ENCODE measurements at places on chromosomes 16 and 17. TPM values are rescaled to one million over a fixed set of nuclear protein-coding genes. Genes with fewer than 3 reads are reported as not detected.

GRCh38 chr16:6528217-6528616, 804.4 kb upstream of the RBFOX1 start:
- DNase-seq = no peak

- DNase-seq = peak; percentile 99
Measured at GRCh38 chr17:30116661-30117551, at the start of gene NSRP1. Gene NSRP1 (plus strand): TSS chr17:30116816. CDS start chr17:30116844, 28 bp downstream.

DNA sequence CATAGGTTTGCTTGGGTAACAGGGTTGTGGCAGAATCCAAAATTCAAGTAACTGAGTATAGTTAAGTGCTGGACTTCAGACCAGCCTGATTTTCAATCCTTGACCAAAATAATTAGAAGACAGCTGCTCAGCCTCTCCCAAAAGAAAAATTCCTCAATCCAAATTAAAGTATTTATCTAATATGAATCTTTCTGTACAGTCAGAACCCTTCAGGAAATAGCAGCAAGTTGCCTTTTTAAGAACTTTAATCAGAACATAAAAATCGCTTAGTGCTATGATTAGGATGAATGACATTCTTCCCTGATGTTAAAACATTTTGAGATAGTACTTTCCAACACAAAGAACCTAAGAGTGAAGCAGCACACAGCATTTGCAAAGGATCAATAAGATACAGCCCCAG, 50.2 kb downstream of the CFDP1 start:
- no peak for DNase-seq

DNA sequence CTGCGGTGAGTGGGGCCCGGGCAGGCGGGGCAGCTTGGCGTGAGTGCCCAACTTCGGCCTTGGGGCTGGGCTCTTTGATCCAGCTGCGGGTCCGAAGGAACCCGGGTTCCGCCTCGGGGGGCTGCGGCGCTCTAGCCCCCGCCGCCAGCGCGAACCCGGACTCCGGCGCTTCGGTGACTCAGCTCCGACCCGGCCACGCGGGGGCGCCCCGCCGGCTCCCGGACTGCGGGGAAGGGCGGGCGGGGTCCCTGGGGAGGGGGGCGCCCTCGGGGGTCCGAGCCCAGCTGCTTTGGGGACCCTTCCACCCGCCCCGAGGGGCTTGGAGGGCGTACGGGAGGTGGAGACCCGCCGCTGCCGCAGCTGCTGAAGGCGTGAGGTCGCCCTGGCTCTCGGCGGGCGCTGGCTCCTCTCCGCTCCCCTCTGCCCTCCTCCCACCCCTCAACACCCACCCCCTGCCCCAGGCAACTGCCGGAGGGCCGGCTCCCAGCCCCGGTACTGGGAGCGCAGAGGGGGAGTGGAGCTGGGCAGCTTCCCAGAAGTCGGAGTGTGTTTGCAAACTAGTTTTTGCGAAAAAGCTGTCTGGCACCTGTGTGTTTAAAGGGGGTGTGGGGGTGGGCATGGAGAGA, 516 bp downstream of the CPNE2 start:
- no peak for DNase-seq

- DNase-seq = no peak
Measured at GRCh38 chr17:55023626-55024025, 55.1 kb downstream of the STXBP4 start.

GRCh38 chr16:51982715-51983680, 563.9 kb downstream of the TOX3 start:
- no peak for DNase-seq

DNA sequence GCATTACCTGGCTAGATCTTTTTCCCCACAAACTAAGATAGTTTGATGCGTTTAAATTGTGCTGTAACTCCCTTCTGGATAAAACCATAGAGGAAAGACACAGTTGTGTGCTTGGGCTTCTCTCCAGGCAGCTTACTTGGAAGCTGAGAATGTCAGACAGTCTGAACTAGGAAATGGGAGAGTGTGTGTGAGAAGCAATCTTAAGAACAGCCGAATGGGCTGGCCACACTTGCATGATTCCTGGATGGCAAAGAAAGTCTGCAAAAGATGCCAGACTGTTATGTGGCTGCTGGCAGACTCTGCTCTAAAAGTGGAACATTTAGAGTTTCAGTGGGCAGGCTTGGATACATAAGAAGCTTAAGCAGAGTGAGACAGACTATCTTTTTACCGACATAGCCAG, 384.3 kb upstream of the PSMD7 start:
- DNase-seq = no peak

- no peak for DNase-seq
Measured at GRCh38 chr16:25009822-25010221, 5.3 kb downstream of the ARHGAP17 start.

DNA sequence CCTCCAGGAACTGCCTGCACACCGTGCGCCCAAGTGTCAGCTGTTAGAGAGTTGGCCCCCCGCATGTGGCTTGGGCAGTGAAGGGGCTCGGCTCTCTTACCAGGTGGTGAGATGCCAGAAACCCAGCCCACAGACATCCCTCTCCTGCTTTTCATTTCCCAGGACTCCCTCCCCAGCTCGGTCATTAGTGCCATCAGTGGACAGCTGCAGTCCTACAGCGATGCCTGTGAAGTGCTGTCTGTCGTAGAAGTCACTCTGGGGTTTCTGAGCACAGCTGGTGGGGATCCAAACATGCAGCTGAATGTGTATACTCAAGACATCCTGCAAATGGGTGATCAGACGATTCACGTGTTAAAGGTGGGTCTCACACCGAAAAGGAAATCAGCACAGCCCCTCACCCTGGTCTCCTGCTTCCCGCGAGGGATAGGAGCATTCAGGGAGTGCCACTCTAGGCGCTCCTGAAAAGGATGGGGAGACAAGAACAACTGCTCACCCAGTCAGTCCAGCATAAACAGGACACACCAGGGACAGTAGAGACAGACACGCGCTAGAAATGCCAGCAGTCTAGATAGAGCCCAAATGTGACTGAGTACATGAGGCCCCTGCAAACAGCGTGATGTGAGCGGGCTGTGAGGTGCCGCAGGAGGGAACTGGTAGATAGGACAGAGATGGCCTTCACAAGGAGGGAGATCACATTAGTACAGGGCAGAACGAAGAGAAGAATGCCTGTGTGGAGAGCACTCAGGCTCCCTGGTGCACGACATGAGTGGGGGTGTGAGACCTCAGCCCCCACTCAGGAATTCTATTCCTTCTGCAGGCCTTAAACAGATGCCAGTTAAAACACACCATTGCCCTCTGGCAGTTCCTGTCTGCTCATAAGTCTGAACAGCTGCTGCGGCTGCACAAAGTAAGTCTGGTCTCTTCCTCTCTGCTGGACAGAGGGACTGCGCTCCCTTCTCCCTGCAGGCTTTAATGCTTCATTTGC, 25.7 kb upstream of the ENDOV start:
- no peak for DNase-seq

The PSMB3 gene
- 137 TPM for total RNA-seq

The SPDYE4 gene
- not detected for total RNA-seq

Data from posterior vena cava (tissue), 2 donors.